ENCODE measurements at places on chromosomes 4 and X.

DNA sequence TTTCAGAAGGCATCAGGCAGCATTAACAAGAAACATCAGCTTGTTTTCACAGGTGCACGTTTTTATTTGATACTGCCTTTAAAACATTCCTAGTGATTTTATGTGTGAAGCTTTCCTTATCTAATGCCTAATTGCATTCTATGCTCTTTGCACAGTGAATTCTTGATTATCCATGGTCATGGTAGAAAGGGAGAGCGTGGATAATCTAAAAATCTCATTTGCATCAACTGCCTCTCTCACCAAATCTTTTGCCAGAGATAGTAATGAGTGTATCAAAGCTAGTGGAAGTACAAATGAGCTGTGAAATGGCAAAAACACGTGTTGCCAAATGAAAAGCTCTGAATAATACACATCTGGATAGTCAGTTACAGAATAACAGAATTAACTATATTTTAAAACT, 170.5 kb downstream of the NAA11 start:
- DNase-seq: no peak

GRCh38 chr4:122635205-122635604, 14.3 kb upstream of the IL21 start:
- no peak for DNase-seq

DNA sequence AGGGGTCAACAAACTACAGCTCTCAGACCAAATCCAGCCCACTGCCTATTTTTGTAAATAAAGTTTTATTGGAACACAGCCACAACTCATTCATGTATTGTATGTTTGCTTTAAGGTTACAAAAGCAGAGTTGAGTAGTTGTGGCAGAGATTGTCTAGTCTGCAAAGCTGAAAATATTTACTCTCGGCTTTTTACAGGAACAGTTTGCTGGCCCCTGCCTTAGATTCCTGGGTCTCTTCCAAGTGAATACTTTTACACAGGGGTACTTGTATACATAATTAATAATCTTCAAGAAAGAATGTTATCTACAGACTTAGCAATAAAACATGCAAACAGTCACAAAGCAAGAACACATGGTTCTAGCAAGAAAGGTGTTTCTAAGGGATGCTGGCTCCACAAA, 154.2 kb downstream of the AMELX start:
- DNase-seq: no peak

DNA sequence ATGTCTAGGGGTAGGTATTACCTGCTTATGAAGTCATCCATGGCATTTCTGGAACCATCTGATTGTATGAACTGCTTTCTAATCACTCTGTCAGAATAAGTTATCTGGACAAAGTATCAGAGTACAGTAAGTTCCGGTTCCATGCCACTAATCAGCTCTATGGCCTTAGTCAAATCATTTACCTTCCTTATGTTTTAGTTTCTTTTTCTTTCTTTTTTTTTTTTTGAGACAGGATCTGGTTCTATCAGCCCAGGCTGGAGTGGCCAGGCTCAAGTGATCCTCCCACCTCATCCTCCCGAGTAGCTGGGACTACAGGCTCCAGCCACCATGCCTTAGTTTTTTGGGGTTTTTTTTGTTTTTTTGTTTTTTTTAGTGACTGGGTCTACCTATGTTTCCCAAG, 11.5 kb downstream of the XIAP start:
- DNase-seq: no peak

- no peak for DNase-seq
Observed at GRCh38 chr4:184343502-184344177, 126.0 kb upstream of the ENPP6 start.

GRCh38 chr4:26858035-26858918, 2.4 kb upstream of the STIM2 start:
- no peak for DNase-seq

All from GM18507 (cell line).